NCI-H345 (cell line): ENCODE measurements at places on chromosomes 3 and 15.

DNA sequence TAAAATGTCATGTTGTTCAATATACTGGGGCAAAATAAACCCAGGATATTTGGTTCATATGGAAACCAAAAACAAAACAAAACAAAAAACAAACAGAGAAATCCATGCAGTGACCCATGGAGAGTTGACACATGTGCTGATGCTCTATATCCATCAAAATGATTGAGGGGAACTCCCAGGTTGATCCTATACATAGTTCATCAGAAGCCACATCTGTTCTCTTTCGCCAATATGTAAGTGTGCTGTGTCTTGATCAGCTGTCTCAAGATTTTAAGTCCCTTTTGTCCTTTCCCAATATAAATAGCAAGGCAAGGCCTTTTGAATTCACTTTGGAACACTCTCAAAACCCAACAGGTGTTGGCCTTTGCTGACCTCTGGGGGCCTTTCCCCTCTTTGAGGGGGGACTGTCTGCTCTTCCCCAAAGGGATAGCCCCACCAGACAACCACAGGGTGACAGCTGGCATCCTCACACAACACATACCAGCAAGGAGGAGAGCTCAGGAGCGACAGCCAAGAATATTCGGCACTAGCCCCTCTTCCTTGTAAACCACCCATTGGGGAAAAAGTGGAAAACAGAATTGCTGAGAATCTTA lies 209.4 kb upstream of the CD96 start:
- no peak for DNase-seq

DNA sequence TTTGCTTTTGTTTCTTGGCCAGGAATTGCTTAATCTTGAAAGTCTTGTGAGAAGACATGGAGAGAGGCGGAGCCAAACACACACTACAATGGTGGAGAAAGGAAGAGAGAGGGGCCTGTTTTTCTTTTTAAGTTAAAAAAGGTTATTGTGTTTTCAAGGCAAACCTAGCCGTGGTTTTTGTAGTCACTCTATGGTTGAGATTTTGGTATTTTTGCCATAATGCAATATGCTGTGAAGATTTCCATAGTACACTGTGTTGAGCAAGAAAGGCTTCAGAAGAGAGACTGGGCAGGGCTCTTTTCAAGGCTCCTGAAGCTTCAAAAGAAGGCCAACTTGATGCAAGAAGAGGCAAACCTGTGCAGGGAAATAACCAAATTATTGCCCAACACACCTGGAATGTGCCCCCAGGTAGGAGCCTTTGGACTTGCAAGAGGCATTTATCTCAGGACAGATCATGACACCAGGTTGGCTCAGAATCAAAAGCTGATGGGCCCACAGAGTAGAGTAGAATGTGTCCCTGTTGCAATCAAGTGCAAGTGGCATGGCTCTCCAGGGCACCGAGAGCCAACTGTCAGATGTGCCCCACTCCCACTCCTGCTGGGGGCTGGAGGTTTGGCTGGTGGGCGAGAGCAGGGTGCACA lies 22.1 kb downstream of the AMOTL2 start:
- no peak for DNase-seq

DNA sequence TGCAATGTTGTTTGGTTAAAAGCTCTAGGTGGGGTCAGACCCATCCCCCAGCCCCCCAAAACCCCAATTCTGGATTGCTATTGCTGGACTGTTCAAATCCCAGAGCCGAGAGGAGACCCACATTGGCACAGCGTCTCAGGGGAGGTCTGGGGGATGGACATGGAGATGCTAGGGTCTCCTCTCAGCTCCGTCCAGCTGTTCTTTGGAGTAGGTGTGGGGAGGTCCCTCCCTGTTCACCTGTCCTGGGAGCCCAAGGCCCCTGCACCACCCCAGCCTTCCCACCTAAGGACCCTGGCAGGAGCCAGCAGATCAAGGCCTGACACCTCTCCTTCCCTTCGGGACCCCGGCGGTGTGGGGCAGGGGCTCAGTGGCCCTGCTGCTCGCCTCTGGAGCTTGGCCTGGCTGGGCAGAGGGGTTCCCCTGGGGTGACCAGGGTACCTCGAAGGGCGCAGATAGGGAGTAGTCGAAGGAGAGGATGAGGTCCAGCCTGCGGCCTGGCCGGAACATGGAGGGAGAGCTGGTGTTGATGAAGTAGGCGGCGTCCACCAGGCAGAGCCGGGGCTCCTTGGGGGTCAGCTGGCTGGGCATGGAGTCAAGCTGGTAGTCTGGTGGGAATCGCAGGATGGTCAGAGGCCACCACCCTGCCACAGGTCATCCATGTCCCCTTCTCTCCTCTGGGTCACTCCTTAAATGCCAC lies 23.9 kb downstream of the PLA2G4D start:
- DNase-seq = no peak

GRCh38 chr3:110956081-110956480 lies 115.5 kb upstream of the NECTIN3 start:
- no peak for DNase-seq

DNA sequence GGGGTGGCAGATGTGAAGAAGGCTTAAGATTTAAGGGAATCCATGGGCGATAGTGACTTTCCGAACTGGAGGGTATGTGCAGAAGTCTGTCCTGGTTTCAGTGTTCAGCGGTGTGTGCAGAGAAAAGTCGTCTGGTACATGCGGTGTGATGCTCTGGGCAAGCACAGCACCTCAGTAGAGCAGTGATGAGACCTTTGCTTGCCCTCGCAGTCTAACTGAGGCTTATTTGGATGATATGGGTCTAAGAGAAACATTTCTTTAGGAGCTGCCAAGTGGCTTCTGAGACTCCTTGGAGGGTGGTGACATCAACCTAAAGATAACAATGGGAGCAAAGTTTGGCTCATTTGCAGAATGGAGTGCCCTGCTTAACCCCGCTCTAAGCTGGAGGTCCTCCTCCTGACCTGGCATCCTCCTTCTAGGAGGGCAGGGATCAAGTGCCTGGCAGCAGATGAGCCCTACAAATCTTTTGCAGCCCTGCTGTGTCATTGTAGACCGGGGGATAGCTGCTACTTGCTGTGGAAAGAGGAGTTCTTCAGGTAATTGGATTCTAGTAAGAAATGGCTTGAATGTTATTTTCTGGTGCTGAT lies 228.1 kb upstream of the AZI2 start:
- peak; percentile 20 for DNase-seq

- DNase-seq = no peak
Measured at GRCh38 chr3:182837855-182838454, 44.7 kb downstream of the ATP11B start.

DNA sequence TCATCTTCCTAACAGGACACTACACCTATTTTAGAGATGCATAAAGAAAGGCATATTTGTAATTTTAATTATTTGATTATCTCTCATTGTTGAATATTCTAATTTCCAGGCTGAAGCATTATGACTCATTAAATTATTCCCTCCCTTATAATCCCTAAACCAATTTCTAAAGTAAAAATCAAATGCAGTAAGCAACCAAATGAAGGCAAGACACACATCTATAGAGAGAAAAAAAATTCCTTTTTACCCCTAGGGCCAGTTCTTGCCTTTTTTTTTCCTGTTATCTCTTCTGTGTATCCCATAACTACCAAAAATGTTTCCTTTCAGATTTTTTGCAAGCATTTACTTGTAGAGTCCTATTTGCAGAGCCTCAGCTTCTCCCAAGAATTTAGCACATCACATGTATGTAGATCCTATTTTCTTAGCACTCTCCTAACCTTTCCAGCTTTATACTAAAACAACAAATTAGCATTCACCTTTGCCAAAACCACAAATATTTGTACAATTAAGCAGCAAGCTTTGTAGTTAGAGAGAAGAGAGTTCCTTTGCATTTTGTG lies 177.9 kb downstream of the SATB1 start:
- no peak for DNase-seq
